Stimulated activated CD4-positive, alpha-beta T cell treated with anti-CD3 and anti-CD28 coated beads, Interleukin-15, amount 100 ng/mL, for 1 hour (primary cell): ENCODE measurements at places on chromosomes 7 and 10.

- no peak for DNase-seq
These were observed 78.2 kb upstream of the SEC61G start for GRCh38 chr7:54837168-54837567.

DNA sequence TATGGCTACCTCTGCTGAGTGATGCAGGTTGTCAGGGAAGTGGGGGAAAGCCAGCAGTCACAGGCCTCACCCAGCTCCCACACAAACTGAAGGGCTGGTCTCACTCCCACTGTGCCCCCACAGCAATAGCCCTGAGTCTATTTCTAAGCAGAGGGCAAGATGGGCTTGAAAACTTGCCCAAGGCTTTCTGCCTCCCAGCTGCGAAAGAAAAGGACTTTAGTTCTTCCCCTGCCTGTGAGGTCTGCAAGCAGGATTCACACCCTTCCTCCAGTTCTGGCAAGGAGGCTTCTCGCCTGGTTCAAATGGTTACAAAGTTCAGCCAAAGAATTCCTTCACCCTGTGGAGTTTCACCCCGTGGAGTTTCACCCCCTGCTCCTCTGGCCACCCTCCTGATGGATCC is 63.3 kb upstream of the PRLHR start:
- DNase-seq: no peak

DNA sequence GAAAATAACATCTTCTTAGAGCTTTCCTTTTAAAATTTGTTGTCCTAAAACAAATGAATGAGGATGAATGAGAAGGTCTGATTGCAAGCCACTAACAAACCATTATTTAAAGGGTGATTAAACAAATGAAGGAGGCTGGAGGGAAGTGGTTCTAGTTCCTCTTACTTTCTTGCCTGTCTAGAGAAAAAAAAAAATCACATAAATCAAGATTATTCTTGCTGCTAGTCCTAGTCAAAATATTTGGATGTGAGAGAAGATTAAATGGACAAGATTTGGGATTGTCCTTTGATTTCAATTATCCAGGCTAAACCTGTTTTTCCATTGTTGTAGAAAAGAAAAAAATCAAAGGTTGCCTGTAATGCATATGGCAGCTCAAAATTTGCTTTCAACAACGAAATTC is 3.3 kb downstream of the SKAP2 start:
- no peak for DNase-seq

- no peak for DNase-seq
These were observed 27.0 kb upstream of the ZPBP start for GRCh38 chr7:50119815-50120637.

GRCh38 chr10:8499312-8499711 is 444.8 kb downstream of the GATA3 start:
- DNase-seq: no peak

DNA sequence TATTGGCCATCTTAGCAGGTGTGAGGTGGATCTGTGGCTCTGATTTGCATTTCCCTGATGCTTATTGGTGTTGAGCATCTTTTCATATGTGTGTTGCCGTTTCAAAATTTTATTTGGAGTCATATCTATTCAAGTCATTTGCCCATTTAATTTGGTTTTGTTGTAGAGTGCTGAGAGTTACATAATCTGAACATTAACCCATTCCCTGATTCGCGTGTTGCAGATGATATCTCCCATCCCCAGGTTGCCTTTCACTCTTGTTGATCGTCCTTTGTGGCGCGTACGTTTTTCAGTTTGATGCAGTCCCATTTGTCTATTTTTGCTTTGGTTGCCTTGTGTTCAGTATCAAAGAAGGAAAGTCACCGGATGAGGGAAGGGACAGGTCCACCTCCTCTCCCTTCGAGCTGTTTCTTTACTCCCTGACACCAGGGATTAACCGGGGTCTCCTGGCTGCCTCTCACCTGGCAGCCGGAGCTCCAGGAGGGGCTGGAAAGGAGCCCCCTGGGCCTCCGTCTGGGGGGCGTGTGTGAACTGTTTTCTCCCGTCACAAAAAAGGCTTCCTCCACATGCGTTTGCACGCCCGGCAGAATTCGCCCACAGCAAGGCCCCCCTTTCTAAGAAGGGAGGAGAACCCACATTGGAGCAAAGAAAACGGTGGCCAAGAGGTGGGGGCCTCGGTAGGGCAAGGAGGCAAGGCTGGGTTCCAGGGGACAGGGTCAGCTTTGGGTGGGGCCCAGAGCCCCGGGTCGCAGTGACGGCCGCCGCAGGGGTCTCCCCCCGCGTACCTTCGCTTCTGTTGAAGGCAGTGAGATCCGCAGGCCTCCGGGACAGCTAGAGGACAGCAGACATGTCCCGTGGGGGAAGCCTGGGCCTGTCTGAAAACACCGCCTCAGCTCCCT is 8.3 kb downstream of the MNX1 start:
- no peak for DNase-seq

DNA sequence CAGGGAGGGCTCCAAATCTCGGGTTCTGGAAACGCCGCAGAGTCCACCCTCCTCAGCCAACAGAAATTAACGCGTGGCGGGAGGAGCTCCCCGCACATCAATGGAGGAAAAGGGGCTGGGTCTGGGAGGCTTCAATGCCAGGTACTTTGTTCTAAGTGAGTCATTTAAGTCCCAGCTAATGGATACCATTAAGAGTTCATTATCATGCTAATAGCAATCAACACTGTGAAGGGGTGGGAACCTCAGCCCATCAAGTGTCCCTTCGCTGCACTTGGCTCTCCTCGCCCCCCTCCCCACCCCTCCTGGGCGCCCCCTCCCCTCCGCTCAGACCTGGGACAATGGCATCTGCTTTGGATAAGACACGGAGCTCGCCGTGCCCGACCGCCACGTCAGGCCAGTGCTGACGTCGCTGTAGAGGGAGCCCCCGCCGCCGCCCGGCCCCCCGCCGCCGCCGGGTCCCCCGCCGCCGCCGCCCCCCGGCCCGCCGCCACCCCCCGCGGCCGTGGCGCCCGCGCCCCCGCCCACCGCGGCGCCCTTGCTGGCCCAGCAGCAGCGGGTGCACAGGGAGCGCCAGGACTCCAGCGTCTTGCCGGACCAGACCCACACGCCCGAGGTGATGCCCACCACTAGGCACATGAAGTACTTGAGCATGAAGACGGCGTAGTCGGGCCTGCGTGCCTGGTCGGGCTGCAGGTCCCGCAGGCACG is 2.9 kb downstream of the FZD8 start:
- DNase-seq: no peak

GRCh38 chr10:131758939-131759301 is 141.9 kb upstream of the PPP2R2D start:
- no peak for DNase-seq

GRCh38 chr7:123749537-123749857 is 694 bp upstream of the WASL start:
- DNase-seq: no peak

- no peak for DNase-seq
These were observed 68.9 kb downstream of the ELFN1 start for GRCh38 chr7:1738956-1739355.

DNA sequence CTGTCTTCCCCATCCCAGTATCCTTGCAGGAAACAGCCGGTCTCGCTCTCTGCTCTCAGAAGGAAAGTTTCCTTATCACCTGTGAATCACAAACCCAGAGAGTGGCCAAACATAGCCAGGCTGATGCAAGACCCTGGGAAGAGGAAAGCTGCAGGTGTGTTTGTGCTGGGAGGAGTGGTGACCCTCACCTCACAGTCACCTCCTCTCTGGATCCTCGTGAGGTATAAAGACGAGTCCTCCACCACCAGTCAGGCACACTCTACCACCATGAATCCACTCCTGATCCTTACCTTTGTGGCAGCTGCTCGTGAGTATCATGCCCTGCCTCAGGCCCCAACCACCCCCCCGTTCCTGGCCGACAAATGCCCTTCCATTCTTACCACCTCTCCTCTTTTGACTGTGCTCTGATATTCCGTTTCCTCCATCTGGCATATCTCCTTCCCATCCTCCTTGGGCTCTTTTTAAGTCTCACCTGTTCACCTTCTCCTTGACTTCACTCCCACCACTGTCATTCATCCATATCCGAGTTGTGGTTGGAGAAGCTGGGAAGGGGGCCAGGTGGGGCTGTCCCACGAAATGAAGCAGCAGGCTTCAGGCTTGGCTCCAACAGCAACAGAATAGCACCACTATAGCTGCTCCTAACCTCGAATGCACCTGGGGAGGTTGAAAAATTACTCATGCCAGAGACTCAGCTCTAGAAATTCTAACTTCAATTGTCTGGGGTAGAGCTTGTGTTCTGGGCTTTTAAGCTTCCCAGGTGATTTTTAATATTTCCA is at the start of gene PRSS1:
Gene PRSS1 (plus strand): TSS at position 255 of the 776 bp plus-strand sequence. CDS start 13 bp downstream, at position 268.
- no peak for DNase-seq

DNA sequence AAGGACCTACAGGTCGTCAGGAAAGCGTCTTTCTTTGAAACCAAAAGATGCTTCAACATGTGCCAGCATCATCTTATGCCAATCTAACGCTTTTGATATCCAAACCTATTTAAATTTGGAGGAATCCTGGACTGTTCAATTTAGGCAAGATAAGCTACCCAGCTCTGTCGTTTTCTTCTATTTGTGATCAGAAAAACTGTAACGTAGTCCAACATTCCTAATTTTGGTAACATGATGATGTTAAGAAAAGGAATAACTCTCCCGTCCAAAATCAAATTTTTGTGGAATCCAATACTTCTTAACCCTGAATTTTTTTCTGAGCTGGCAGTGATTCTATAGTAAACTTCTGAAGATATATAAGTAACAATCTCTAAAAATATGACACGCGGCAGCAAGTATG is 93.3 kb upstream of the MKX start:
- DNase-seq: no peak

DNA sequence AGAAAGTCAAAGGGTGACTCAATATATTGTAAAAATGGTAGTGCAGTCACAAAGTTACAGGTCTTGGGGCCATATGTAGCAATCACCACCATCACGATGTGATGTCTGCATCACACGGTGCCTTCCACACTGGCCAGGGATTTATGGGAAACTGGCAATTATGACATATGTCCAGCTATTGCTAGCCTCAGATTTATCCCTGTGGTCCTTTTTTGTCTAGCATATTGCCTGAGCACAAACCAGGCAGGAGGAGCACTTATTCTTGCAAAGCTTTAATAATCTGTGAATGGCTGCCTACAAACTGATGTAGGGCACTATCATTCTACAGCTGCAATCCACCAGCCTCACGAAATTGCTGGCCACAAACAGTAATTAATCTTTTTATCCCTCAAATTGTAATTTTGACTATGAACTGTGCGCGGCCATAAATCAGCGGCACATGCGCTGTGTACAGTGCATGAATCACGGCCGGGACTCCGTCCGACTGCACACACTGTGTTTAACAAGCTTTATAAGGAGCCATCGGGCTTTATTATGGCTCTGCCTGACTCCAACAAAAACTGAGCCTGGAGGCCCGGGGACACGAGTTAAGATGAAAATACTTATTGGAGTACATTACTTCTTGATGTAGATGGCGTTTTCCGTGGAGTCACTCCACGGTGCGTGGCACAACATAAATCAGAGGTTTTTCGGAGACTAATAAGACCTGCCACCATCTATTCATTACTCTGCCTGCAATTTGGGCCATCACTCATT is 115.2 kb downstream of the EBF3 start:
- DNase-seq: no peak

DNA sequence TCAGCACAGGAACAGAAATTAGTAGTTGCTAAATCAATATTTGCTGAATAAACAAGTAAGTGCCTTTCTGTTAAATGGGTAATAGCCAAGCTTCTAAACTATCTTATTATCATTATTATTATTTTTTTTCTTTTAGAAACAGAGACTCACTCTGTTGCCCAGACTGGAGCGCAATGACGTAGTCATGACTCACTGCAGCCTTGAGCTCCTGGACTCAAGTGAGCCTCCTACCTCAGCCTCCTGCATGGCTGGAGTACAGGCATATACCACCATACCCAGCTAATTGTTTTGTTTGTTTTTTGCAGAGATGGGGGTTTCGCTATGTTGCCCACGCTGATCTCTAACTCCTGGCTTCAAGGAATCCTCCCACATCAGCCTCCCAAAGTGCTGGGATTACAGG is 12.3 kb upstream of the ELN start:
- no peak for DNase-seq

DNA sequence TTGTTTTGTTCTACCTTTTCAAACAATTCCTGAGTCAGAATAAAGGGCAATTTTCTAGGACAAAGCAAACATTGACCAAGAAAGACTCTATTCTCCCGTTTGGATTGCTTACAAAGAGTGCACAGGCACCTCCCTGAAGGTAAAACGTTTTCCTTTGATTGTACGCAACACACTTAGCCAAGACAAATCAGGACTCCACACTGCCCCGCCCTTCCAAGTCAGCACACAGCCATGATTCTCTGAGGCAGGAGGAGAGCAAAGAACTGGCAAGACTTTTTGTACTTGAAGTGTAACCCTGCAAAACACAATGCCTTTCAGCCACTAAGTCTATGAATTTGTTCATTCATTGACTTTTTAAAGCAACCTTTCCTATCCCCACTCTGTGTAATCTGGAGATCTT is 85.0 kb upstream of the FAM180A start:
- no peak for DNase-seq

DNA sequence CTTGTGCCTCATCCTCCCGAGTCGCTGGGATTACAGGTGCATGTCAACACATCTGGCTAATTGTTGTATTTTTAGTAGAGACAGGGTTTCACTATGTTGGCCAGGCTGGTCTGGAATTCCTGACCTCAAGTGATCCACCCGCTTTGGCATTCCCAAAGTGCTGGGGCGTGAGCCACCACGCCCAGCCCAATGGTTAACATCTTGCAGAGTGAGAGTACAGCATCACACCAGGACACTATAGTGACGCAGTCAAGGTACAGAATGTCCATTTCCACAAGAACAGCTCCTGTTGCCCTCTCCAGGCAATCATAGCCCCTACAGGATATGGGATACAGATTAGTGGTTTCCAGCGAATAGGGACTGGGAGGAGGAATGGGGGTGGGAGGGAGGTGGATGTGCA is 34.0 kb downstream of the MYO1G start:
- DNase-seq: no peak

GRCh38 chr7:50448823-50449222 is 1.3 kb downstream of the FIGNL1 start:
- DNase-seq: no peak

DNA sequence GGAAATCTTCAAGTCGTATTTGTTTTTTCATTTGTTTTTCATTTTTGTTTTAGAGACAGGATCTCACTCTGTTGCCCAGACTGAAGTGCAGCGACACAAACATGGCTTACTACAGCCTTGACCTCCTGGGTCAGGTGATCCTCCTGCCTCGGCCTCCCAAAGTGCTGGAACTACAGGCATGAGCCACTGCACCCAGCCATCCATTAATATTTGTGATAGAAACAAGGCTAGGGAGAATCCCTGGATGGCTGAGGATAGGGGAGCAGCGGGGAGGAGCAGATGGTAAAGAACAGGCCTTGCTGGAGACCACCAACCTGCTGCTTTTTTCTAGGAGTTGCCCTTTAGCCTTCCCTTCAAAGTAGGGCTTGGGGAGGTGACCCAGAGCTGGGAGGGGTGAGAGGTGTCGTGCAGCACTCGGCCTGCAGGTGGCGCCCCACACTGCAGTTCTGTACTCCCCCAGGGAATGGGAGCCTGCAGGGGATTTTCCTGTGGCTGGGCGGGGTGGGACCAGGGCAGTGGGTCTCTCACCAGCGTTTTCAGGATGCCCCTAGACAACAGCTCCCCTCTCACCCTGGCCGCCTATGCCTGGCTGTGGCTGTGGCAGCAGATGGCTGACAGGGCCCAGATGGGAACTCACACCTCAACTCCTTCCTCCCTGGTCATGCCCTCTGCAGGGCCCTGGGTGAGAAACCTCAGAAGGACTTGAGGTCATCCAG is 12.6 kb upstream of the CDH23 start:
- DNase-seq: peak; percentile 69
